Fibroblast of skin of abdomen (primary cell): ENCODE measurements at places on chromosomes 1 and 21.

DNA sequence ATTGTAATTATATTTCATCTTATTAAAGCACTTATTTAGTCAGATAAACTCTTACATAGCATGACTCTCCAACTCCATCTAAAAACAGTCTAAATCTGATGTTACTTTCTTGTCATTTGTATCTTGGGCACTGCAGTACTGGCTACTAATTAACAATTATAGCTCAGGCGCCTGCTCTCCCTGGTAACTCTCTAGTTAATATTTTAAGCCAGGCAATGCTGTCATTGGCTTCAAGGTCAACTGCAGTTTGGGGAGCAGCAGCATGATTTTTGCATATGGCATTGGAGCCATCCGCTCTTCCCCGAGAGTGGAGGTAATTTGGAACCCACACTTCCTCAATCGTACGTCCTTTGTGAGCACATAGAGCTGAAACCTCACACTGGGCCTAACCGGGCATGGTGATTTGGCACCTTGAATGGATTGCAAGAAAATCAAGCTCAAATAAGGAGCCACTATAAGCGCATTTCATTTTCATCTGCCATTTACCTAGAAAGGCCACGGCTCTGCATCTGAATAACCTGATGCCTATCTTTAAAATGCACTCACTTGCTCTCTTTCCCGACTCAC is 187.7 kb downstream of the KAZN start:
- no peak for DNase-seq

- DNase-seq: no peak
These were observed 93.0 kb downstream of the NUF2 start for GRCh38 chr1:163414778-163415177.

GRCh38 chr21:14878971-14879370 is 185.8 kb downstream of the NRIP1 start:
- no peak for DNase-seq

GRCh38 chr1:209542585-209542984 is 40.9 kb upstream of the CAMK1G start:
- peak; percentile 30 for DNase-seq

- no peak for DNase-seq
These were observed 148.1 kb upstream of the UBE2U start for GRCh38 chr1:64055310-64055709.

DNA sequence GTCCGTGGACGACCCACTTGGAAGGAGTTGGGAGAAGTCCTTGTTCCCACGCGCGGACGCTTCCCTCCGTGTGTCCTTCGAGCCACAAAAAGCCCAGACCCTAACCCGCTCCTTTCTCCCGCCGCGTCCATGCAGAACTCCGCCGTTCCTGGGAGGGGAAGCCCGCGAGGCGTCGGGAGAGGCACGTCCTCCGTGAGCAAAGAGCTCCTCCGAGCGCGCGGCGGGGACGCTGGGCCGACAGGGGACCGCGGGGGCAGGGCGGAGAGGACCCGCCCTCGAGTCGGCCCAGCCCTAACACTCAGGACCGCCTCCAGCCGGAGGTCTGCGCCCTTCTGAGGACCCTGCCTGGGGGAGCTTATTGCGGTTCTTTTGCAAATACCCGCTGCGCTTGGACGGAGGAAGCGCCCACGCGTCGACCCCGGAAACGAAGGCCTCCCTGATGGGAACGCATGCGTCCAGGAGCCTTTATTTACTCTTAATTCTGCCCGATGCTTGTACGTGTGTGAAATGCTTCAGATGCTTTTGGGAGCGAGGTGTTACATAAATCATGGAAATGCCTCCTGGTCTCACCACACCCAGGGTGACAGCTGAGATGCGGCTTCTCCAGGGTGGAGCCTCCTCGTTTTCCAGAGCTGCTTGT is 32.4 kb downstream of the PRMT2 start:
- peak; percentile 45 for DNase-seq

- DNase-seq: no peak
These were observed 601.5 kb upstream of the ZP4 start for GRCh38 chr1:238492271-238492670.

DNA sequence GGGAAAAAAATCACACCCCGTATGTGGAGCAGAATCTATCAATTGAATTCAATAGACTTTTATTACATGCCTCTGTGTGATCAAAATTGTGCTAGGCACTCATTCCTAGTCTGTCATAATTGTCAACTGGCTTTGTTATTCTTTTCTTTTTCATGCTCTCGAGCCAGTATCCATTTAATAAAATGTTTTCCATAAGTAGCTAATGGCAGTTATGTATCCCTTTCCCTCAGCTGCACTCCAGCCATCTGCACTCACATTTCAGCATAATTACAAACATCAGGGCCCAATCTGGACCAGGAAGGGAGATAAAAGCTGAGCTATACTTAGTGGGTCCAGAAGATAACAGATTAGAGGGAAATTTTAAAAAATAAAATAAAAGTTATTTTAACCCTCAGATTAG is 15.9 kb downstream of the RGS5 start:
- DNase-seq: no peak

GRCh38 chr1:169427081-169427641 is at the start of gene CCDC181:
TSS of gene CCDC181 (minus strand) at chr1:169427474. CDS start at chr1:169424927, 2,547 bp downstream.
- peak; percentile 83 for DNase-seq

GRCh38 chr1:53477651-53478501 is 18.7 kb downstream of the DMRTB1 start:
- peak; percentile 43 for DNase-seq

GRCh38 chr21:29351691-29352090 is 53.0 kb downstream of the BACH1 start:
- DNase-seq: peak; percentile 85

- no peak for DNase-seq
These were observed 550.6 kb downstream of the MATN1 start for GRCh38 chr1:30172757-30173156.

DNA sequence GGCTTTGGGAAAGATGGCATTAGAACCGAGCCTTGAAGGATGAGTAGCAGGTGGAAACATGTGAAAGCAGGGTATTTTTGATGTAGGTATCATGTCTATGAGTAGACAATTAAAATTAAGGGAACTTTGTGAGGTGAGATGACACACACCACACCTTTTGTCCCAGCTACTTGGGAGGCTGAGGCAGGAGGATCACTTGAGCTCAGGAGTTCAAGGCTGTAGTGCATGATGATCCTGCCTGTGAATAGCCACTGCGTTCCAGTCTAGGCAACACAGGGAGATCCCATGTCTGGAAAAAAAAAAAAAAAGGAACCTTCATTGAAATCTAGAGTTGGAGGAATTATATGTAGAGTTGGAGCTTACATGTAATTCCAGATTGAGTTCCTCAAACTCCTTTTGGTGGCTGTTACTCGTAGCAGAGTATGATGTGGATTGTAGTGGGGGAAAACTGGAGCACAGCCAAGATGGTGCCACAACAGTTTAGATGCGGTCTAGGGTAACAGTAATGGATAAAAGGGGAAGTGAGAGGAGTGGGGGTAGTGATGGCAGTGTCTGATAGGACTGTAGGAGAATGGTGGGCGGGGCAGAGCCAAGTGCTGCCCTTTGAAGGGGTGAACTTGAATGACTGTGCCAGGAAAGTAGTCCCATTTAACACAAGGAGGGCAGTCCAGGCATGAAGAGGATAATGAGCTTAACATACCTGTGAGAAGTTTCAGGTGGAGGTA is 17.4 kb downstream of the AK4 start:
- DNase-seq: no peak

DNA sequence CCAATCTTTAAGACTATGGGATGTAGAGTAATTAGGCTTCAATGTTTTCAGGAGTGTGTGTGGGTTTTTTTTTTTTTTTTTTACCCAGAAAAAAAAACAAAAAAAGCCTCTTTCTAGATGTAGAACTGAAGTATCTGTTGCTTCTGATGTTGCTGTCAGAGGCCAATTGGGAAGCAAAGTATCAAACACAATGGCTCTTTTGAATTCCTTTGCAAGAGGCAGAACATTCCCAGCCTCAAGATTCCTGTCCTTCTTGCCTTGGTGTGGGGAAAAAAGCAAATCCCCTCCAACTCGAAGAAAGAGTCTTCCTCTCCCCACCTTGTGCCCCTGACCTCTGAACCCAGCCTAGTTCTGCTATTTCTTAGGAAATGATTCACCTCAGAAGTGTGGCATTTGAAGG is 55.4 kb upstream of the LMO4 start:
- no peak for DNase-seq

GRCh38 chr1:58901008-58901407 is 117.2 kb upstream of the JUN start:
- DNase-seq: no peak

GRCh38 chr1:172650474-172651193 is 8.3 kb upstream of the FASLG start:
- DNase-seq: no peak
